ENCODE measurements at places on chromosomes 6 and 20. TPM values are rescaled to one million over a fixed set of nuclear protein-coding genes. Genes with fewer than 3 reads are reported as not detected.

The PPP1R3G gene
- 0.71 TPM for total RNA-seq

The HFE gene
- 0.67 TPM for total RNA-seq

GRCh38 chr6:139778106-139778505, 403.7 kb upstream of the CITED2 start:
- DNase-seq, result no peak

The XKR7 gene
- total RNA-seq, result 0.02 TPM

DNA sequence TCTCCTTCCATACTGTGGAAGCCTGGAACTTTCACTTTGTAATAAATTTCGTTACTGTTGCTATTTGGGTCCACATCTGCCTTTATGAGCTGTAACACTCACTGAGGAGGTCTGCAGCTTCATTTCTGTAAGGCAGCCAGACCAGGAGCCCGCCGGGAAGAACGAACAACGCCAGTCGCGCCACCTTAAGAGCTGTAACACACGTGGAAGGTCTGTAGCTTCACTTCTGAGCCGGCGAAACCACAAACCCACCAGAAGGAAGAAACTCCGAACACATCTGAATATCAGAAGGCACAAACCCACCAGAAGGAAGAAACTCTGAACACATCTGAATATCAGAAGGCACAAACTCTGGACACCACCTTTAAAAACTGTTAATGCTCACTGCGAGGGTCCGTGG, 589.9 kb upstream of the SLC35B3 start:
- no peak for DNase-seq

GRCh38 chr6:28996844-28997510, 8.1 kb downstream of the ZNF311 start:
- DNase-seq, result no peak

GRCh38 chr20:4159765-4160490, 144.6 kb upstream of the RNF24 start:
- DNase-seq, result no peak

DNA sequence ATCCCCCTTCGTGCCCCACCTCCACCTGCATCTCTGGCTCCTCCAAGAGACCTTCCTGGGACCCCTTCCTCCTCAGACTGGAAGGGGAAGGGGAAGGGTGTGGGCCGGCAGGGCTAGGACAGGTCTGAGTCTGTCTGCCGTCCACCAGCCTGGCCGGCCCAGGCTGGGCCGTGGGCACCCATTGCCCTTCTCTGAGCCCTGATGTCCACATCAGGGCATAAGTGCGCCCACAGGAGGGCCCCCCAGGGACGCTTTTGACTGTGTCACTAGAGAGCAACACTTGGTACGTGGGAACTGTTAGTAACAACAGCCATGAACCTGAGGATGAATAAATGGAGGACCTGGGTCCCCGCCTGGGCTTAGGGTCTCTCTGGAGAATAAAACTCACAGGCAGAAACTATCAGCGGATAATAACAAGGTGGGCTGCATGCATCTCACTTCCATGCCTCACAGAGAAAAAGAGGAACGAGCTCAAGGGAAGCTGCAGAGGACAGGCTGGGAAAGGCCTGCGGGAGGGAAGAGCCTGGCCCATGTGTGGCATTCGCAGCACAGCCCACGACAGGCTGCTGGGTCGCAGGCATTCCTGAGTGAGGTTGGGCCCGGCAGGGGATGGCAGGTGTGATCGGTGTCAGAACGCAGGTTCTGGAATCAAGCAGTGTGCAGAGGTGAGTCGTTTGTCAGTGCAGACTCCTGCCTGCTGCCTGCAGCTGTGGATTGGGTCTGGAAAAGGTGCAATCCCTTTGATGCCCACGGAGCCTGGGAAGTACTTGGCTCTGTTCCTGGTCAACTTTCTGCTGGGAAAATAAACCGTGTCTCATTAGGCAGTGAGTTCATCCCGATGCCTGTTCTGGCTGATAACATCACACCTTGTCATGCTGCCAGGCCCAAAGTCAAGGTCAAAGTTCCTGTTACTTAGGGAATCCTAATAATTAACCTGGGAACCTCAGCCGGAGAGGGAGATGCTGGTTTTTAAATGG, 60.9 kb downstream of the BCAS4 start:
- DNase-seq, result no peak

DNA sequence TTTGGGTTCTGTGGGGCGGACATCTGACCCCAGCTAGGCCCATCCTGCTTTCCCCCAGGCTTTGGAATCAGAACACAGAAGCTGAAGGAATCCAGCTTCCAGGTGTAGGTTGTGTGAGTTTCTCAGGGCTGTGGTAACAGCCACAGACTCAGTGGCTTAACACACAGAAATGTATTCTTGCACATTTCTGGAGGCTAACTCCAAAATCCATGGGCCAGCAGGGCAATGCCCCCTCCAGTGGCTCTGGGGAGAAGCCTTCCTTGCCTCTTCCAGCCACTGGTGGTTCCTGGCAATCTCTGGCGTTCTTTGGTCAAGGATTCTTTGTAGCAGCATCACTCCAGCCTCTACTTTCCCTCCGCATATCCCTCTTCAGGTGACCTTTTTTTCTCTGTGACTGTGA, 1.3 kb upstream of the EMILIN3 start:
- DNase-seq, result no peak

DNA sequence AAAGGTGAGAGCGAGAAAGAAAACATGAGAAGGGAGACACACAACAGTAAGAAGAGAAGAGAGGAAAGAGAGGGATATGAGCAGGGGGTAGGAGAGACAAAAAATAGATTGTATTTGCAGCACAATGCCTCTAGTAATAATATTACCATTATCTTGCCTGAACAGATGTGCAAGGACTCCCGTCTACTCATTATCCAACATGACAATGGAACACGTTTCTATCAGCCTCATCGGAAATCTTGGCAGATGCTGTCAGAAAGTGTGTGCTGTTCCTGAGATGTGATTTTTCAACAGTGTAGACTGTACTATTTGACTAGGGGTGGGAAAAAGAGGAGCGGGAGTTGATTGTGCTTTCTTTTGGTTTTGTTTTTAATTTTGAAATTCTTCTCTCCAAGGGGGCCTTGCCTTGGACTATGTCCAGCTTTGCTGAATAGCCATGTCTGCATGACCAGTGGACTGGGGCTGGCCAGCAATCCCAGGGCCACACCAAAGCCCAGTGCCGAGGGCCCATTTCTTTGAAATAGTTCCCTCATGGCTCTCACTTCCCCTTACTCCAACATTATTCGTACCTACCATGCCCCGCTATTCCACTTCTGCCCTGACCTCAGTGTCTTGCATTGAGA, 11.3 kb upstream of the TRAM2 start:
- no peak for DNase-seq

- DNase-seq, result no peak
These were observed 126.3 kb downstream of the KIF16B start for GRCh38 chr20:16446991-16447390.

- DNase-seq, result no peak
These were observed 15.4 kb downstream of the FNDC1 start for GRCh38 chr6:159184559-159184958.

- DNase-seq, result no peak
These were observed 435 bp downstream of the CENPB start for GRCh38 chr20:3786126-3786484.

The SIRPD gene
- not detected for total RNA-seq

DNA sequence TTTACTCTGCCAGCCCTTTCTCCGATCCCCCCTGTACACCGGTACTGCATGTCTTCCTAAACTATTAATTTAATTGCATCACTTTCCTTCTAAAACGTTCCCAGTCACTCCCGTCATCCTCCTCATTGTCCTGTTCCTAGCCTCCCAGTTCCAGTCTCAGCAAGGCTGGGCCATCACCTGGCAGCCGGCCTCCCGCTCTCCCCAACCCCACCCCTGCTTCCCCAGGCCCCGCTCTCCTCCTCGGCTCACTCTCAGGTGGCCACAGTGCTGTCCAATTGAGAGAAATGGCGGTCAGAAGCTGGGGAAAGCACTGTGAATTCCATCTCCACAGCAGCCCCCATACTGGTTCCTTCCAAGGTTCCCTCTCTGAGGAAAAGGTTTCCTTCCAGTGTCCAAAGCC, 8.9 kb downstream of the PDE10A start:
- no peak for DNase-seq

DNA sequence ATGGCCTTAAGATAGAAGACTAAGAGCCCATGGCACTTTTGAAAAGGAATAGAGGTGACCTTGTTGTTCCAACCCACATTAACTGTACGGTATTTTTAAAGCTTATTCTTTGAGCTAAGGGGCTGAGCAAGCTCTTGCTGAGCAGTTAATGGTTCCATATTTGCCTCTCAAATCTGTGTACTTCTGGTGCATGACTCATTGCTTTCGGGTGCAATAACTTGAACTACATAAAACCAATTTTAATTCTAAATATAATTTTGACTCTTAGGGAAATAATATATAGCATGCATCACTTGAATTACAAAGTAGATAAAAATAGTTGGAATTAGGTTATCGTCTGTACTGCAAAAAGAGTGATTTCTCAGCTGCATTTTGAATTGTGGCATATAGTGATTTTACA, 348.1 kb upstream of the CITED2 start:
- no peak for DNase-seq

The DUSP15 gene
- 2.5 TPM for total RNA-seq

- no peak for DNase-seq
These were observed 153.3 kb downstream of the PKHD1 start for GRCh38 chr6:51934098-51934497.

DNA sequence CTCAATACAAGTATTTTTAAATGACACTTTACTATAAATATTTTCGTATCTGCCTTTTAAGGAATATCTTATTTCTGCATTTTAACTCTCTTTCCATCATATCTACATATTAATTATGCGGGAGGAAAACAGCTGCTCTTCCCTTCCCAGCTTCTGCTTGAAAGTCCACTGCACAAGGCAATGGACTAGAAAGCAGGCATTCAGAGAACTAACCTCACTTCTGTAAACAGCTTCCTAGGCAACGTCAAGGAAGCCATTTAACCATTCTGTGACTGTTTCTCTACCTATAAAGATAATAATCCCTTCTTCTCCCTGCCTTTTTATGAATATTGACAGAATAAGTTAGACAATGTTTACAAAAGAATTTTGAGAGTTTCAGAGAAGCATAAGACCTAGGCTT, 319.4 kb downstream of the BTBD9 start:
- DNase-seq, result peak; percentile 15

GRCh38 chr6:116783852-116784251, 18.3 kb upstream of the FAM162B start:
- DNase-seq, result no peak

The OR2H1 gene
- total RNA-seq, result not detected

The BHLHE23 gene
- total RNA-seq, result not detected

- peak; percentile 80 for DNase-seq
These were observed 44.9 kb upstream of the ID1 start for GRCh38 chr20:31560094-31560745.

DNA sequence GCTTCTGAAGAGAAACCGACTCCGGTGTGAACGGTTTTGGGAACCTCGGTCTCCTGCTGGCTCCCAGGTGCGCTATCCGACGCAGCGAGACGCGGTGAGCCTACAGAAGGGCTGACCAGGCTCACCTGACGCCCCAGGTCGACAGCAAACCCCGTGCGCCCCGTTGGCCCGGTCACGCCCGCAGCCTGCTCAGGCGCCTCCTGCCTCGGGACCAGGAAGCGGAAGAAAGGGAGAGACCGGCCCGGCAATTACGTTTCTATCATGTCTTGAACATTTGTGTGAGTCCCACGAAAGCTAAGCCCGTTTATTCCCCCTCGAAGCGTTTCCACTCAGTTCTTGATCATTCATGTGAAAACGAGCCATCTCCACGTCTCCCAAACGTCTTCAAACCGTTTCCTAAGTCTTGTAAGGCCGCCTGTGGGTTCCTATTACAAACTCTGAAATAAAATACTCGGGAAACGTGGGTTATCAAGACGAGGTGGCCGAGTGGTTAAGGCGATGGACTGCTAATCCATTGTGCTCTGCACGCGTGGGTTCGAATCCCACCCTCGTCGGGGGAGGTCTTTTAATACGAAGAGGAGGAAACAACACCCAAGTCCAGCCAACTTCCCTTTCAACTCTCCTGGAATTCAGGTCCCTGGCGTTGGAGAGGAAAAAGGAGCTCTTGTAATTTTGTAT, 150.5 kb upstream of the PRSS16 start:
- no peak for DNase-seq

The NR2E1 gene
- total RNA-seq, result 0.13 TPM

GRCh38 chr6:112253841-112254816, at the start of gene LAMA4:
TSS of gene LAMA4 (minus strand) at chr6:112254567. CDS start at chr6:112254150, 417 bp downstream.
- peak; percentile 16 for DNase-seq

The C20orf141 gene
- total RNA-seq, result not detected

- no peak for DNase-seq
These were observed 33.8 kb upstream of the LCA5 start for GRCh38 chr6:79571030-79571367.

The BMP7 gene
- 15.6 TPM for total RNA-seq

DNA sequence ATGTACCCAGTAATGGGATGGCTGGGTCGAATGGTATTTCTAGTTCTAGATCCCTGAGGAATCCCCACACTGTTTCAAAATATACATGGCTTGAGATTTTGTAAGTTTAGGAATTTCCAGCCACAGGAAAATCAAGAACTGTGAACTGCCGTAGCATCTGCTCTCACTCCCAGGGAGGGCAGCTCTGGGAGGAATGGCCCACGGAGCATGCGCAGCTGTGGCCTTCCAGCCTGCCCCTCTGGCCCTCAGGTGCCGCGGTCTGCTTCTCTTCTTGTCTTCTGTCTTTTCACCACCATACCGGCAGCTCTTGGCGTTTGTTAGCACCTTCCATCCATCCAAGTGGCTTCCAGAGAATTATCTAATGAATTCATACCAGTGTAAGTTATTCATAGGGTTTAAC, 19.9 kb upstream of the EXOC2 start:
- no peak for DNase-seq

DNA sequence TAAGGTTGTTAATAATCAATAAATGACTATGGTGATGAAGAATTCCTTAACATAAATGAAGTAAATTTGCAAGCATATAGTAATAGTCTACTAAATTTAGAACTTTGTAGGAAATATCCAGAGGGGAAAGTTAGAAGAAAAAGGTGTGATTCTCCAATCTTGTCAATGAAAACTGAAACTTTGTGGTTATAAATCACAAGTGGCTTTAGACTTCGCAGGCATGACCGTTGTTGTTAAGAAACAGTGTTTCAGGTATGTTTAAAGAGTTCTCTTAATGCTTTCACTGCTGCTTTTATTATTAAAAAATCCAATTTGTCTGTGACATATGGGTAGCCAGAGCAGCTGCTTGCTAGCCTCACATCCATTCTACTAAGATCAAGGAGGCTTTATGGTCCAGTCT, 475.6 kb upstream of the ADGRB3 start:
- no peak for DNase-seq

Measured in SJCRH30 (cell line).